ENCODE measurements at places on chromosomes 1 and 21.

- no peak overlapping the region for H3K4me3 ChIP-seq
- no peaks in the 10 kb centered on the region for H3K36me3 ChIP-seq
- H3K27ac ChIP-seq: no peak overlapping the region
- peaks cover 6% of the 10 kb centered on the region for H3K27me3 ChIP-seq
These were observed 6.3 kb upstream of the SELENON start for GRCh38 chr1:25793585-25794170.

DNA sequence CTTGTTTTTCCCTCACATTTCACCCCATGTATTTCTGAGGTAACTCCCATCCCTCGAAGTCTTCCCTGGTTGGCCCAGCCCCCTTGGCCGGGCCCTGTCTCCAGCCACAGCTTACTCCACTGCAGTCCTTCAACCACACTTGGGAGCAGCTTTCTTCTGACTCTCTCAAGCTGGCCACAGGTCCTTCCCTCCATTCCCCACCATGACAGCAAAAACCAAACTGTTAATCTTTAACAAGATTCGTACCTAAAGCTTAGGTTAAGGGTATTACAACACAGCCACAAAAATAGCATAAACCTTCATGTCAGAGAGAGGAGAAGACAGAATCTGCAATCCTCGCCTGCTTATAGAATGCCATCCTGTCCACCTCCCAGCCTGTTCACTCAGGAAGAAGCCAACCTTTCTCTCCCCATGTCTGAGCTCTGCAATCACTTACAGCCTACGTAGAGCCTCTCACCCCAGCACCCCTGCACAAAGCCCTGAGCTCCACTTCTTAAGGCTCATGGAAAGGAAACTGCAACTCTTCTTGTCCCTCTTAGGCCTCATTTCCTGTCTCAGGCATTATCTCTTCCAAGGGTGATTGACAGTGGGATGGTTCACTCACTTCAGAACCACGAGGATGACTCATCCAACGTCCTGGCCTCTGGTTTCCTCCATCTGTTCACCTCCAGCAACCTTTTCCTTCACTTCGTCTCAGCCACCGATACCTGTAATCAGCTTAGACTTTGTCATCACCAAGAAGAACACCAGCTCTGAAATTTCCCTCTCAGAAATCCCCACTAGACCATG, 72.8 kb downstream of the CD2 start:
- peaks cover 31% of the 10 kb centered on the region for H3K4me1 ChIP-seq
- H3K27me3 ChIP-seq: no peaks in the 10 kb centered on the region
- peak overlapping the region; percentile 94 for H3K27ac ChIP-seq
- H3K36me3 ChIP-seq: peaks cover 6% of the 10 kb centered on the region

DNA sequence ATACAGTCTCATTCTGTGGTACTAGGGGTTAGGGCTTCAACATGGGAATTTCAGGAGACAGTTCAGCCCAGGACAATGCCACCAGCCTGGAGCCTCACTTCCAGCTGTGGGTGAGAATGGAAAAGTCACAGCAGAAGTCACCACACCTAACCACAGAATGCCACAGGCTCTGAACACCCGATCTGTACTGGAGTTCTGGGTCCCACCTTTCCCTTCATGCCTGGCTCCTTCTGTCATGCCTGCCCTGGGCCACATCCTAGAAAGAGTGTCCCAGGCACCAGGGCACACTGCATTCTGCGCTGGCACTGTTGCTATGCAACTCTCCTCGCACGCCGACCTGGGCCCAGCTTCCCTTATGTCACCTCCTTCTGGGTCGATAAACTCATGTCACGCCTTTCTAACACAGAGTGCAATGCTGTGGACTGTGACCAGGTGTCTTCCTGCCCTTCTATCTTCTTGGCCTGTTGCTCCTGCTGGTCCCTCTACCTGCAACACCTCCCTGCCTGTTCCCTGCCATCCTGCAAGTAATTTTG, 21.2 kb downstream of the RCSD1 start:
- peak overlapping the region; percentile 83 for H3K27ac ChIP-seq
- H3K4me3 ChIP-seq: peak overlapping the region; percentile 55
- peaks cover 64% of the 10 kb centered on the region for H3K4me1 ChIP-seq
- no peaks in the 10 kb centered on the region for H3K36me3 ChIP-seq
- DNase-seq: no peak

- H3K4me3 ChIP-seq: no peak overlapping the region
- peaks cover 29% of the 10 kb centered on the region for H3K36me3 ChIP-seq
- H3K27me3 ChIP-seq: no peaks in the 10 kb centered on the region
- peak; percentile 87 for DNase-seq
- no peak overlapping the region for H3K27ac ChIP-seq
These were observed 21.7 kb downstream of the INTS3 start for GRCh38 chr1:153749408-153750005.

GRCh38 chr1:152942161-152942560, 4.8 kb upstream of the SPRR5 start:
- no peaks in the 10 kb centered on the region for H3K4me1 ChIP-seq
- no peak for DNase-seq
- peaks cover 11% of the 10 kb centered on the region for H3K27me3 ChIP-seq
- H3K36me3 ChIP-seq: no peaks in the 10 kb centered on the region
